ENCODE measurements at places on chromosomes 6 and 20. TPM values are rescaled to one million over a fixed set of nuclear protein-coding genes. Genes with fewer than 3 reads are reported as not detected.

- ATAC-seq = no peak
Measured at GRCh38 chr6:134642279-134642678, 307.6 kb downstream of the ALDH8A1 start.

DNA sequence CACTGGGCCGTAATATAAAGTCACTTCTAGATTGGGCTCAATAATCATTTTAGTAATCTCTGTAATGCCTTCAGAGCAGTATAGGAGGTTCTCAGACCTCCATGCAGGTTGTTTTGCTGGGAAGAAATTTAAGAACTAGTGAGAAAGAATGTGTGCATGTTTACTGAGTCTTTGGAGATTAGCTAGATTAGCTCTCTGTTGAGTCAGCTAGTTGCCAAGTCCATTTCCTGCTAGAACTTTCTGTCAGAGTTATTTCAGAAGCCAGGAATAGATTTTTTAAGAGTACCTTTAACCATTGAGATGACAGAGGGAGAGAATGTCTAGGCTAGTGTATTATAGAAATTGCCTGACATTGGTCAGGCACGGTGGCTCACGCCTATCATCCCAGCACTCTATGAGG lies 33.3 kb downstream of the ORC3 start:
- ATAC-seq = no peak

DNA sequence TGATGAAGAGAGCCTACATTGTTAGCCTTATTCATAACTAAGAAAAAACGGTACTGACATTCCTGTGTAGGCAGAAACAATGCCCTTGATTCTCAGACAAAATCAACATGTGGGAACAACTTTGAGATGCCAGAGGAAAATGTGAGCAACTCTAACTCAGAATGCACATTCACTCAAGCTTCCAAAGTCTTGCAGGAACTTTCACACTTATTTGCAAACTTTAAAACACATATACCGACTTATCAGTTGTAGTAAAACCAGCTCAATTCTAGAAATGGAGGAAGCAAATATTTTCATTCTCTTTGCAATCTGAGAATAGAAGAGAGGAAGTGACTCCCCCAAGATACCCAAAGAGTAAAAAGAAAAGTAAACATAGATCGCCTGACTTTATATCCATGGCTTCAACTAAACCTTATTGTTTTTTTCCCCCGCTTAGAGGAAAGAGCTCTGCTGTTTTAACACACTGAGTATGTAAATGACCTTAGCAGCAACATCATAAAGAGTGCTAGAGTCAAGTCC lies 117.6 kb downstream of the EPB41L2 start:
- ATAC-seq = no peak

GRCh38 chr6:124799638-124800037 lies 162.6 kb upstream of the RNF217 start:
- ATAC-seq = no peak

DNA sequence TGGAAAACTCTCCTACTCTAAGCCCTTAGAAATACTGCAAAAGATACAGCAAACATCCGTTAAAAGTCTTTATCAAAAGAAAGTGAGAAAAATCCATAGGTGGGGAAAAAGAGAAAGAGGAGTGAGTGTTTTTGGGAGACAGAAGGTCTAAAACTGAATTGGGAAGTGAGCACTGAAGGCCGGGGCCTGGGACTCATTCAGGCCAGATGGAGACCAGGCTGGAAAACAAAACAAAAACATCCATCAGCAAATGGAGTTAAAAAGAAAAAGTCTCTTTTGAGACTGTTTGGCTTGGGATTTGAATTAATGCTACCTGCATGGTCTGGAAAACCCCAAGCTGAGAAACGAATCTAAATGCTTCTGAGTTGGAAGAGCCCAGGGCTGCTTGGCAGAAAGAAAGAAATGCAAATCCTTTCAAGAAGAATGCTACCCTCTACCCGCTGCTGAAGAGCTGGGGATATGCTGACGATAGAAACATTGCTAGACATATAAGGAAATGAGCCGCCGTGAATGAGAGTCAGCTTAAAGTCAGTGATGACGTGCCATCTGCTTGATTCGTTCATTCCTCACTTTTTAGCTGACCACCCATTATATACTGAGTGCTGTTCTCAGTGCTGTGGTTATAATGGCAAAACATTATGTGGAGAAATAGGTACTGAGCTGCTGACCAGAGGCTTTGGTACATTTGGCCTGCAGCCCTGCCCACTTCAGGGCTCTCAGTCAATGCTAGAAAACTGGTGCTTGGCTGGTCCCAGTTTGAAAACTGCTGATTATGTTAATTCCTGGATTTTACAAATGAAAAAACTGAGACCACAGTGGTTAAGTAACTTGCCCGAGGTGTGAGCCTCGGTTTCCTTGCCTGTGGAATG lies 28.0 kb upstream of the TULP4 start:
- ATAC-seq = peak; percentile 86

- ATAC-seq = no peak
Measured at GRCh38 chr20:19851861-19852260, 93.8 kb downstream of the RIN2 start.

GRCh38 chr6:31715022-31715958 lies at the start of gene LY6G6D:
Gene LY6G6D (plus strand): TSS chr6:31715348. CDS start chr6:31715356, 8 bp downstream.
- ATAC-seq = no peak

DNA sequence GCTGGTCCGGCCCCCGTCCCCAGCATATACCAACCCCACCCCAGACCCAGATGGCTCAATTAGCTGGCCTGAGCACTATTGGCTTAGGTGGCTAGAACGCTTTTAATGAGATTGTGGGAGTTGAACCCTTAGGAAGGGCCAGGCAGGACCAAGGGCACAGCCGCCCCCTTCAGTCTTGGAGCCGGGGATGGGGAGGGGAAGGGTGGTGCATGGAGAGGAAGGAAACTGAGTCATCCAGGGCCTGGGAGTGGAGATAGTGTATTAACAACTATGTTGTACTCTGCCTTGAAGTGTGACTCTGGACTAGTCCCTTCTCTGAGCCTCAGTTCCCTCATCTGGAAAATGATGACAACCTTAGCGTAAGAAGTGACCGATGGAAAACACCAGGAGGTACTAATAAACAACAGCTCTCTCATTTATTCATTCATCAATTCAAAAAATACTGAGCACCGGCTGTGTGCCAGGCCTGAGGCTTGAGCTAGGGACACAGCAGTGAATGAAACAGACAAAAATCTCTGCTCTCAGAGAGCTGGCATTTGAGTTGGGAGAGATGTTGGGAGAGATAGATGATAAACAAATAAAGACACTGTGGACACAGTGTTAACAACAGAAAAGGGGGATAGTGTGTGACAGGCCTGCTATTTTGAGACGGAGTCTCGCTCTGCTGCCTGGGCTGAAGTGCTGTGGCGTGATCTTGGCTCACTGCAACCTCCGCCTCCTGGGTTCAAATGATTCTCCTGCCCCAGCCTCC lies 11.5 kb downstream of the PEDS1 start:
- ATAC-seq = no peak

DNA sequence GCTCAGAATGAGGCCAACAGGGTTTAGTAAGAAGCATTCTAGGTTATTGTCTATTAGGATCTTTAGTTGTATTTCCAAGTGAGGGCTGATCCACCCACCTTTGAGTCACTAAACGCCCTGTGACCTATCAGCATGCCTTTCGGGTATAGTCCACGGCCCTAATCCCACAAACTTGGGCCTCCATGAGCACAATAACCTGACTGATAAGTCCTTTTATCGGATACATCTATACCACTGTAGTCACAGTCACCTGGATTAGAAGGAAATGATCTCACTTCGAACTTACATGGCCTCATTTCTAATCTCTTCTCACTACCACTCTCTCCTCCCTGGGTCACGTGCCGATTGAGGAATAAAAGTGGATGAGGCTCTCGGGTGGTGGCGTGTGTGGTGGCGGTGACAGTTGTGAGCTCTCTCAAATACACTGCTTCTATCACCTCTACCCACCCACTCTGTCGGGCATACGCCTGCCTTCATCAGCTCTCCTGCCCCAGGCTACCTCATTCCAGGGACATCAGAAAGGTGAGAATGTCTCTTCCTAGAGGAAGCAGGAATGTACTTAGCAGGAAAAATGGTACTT lies 65.2 kb downstream of the TRAM2 start:
- ATAC-seq = peak; percentile 11

DNA sequence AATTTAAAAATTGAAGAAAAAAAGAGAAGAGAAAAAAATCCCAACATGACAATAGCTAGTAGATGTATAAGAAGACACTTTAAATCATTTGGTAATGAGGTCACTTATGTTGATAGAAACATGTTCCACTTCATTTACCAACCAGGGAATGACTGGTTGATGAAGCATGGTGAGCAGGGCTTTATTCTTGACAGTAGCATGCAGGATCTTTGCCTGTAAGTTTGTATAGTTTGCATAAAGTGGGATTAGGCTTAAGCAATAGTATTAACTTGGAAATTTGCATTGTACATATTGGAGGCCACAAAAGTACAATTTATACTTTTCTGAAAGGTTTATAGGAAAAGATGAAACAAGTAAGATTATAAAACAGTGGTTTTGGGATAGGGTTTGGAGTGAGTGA lies 67.0 kb downstream of the NOX3 start:
- ATAC-seq = no peak

GRCh38 chr6:152004036-152004566 lies 196.6 kb downstream of the ESR1 start:
- ATAC-seq = no peak

DNA sequence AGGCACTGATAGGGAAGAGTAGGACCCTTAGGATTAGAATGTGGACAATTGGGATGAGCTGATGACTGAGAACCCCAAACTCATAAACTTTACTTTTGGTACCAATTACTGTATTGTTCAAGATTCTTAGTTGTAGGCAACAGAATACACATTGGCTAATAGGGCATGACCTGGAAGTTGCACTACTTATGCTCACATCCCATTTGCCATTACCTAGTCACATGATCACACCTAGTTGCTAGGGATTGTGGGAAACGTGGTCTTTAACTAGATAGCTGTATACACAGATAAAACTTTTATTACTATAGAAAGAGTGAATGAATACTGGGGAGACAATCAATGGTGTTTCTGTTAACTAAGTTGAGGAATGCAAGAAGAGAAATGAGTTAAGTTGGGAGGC lies 113.4 kb upstream of the AKIRIN2 start:
- no peak for ATAC-seq

GRCh38 chr6:110307368-110307767 lies 50.8 kb downstream of the METTL24 start:
- ATAC-seq = no peak

DNA sequence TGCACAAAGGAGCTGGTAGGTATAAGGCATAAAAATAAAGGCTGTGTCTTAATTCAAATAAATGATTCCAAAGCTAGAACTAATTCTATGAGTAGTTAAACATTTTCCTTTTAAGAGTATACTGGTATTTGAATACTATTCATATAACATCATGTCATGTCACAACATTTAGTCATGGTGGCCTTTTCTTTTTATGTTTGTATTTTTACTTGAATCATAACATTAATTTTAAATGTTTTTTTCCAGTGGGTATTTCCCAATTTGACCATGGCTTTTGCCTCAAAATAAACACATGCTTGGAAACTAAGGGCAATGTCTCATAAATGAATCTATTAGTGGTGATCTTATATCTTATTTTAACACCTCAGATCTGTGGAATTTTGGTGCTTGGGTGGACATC lies 177.1 kb downstream of the CD109 start:
- no peak for ATAC-seq

- ATAC-seq = no peak
Measured at GRCh38 chr6:144768551-144769075, 483.5 kb downstream of the UTRN start.

DNA sequence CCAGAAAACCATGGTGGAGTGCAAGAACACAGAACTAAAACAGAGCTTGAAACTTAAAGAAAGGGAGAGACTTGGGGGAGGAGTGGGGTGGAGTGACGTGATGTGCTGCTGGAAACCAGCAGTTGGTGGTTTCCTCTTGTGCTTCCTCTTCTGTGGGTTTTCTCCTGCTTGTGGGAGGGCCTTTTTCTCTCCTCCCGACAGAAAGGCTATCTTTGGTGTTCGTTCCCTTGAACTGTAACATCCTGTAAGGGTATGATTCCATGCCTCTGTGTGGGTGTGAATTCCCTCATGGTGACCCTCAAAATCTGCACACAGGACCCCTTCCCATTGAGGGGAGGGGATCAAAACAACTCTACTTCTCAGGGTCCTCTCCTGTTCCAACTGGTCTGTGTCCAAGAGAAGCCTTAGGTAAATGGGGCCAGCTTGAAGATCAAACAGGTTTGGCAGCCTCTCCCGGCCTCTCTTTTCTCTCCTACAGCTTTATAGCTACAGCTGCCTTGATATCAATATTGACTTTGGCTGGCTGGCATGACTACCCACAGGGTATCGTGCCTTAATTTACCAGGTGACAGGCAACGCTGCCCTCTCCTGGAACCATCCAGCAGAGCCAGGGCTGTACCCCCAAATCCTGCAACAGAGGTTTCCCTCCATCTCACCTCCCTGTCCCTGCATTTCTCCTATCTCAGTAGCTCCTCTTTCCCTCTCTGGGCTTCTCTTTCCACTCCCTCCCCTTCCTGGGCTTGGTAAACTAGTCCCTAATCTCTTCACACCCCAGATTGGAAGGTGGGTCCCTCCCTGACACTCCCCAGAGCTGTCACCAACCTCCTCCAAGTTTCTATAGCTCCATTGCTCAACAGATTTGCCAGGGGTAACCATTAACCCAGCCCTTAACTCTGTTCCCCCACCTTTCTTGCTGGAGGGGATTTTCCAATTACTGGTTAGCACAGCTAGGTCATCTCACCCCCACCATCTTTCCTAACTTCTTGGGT lies 1.5 kb upstream of the MSH5 start:
- ATAC-seq = no peak

DNA sequence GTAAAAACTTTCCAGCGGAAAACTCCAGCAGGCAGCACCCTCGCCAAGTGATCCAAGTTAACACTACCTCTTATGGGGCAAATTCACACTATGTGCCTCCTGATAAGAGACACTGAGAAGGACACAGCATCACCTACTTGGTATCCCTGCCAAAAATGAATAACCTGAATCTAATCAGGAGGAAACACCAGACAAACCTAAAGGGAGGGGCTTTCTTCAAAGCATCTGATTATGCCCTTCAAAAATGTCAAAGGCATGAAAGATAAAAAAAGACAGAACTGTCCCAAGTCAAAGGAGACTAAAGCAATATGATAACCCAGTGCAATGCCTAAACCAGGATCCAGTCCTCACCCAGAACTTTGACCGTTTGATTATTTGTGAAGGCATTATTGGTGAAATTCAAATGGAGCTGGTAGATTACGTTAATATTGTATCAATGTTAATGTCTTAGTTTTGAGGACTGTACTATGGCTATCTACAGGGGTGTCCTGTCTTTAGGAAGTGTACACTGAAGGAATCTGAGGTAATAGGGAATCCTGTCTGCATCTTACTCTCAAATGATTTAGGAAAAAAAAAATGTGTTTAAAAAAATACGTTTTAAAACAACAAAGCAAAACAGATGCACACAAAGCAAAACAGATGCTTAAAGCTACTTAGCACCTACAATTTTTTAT lies 8.3 kb downstream of the TBC1D7 start:
- no peak for ATAC-seq

- no peak for ATAC-seq
Measured at GRCh38 chr20:17010181-17010580, 216.7 kb upstream of the PCSK2 start.

GRCh38 chr6:72524011-72524645 lies 97.7 kb upstream of the KCNQ5 start:
- ATAC-seq = no peak

- no peak for ATAC-seq
Measured at GRCh38 chr20:20683481-20684321, 28.7 kb downstream of the RALGAPA2 start.

- ATAC-seq = no peak
Measured at GRCh38 chr6:118627724-118628123, 23.7 kb downstream of the CEP85L start.

The PACRG gene
- total RNA-seq = 1.0 TPM

The EMILIN3 gene
- total RNA-seq = 3.4 TPM

The SLCO4A1 gene
- total RNA-seq = 19.0 TPM

The SLC17A1 gene
- total RNA-seq = not detected

The RBPJL gene
- not detected for total RNA-seq
